ENCODE measurements at places on chromosomes 5 and 9.

GRCh38 chr9:108399851-108400250 lies 455.9 kb downstream of the ACTL7B start:
- no peak for DNase-seq

GRCh38 chr5:40826489-40827187 lies 8.4 kb downstream of the RPL37 start:
- no peak for DNase-seq

DNA sequence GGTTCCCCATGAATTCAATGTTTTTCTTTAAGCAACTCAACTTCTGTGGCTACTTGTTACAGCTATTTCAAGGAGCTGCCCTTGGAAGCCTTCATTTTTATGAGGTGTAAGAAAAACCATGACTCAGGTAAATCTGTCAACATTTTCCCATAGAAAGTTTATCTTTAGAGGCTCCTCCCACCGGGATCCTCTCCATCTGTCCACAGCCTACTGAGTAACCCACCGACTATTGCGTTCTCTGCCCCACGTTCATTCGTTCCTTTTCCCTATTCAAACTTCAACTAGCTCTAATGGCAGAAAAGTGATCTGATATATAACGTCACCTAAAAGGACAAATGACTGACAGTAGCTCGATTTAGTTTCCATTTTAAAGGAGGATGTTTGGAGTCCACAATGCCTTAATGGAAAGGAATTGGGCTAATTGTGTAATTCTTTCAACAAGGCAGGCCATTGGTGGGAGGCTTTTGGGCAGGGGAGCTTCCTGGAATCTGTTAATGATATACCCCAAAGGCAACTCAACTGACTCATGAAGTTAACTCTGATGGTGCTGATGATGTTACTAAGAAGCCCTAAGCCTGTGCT lies 29.3 kb upstream of the NR3C1 start:
- DNase-seq: no peak

DNA sequence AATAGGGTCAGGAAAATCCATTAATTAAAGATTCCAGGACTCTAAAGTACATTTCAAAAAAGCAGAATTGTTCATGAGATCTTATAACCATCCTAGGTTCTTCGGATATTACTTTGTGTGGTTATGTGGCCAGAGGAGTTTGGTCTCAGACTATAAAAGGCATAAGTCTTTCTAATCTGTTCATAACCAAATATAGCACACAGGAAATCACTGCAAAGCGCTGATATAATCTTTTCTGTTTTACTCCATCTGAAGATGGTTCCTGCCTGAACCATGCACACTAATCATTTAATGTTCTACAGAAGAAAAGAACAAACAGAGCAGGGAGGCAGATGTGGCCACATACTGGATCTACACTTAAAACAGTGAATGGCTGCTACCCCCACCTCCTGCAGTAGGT lies 182.8 kb downstream of the SEMA5A start:
- DNase-seq: no peak

DNA sequence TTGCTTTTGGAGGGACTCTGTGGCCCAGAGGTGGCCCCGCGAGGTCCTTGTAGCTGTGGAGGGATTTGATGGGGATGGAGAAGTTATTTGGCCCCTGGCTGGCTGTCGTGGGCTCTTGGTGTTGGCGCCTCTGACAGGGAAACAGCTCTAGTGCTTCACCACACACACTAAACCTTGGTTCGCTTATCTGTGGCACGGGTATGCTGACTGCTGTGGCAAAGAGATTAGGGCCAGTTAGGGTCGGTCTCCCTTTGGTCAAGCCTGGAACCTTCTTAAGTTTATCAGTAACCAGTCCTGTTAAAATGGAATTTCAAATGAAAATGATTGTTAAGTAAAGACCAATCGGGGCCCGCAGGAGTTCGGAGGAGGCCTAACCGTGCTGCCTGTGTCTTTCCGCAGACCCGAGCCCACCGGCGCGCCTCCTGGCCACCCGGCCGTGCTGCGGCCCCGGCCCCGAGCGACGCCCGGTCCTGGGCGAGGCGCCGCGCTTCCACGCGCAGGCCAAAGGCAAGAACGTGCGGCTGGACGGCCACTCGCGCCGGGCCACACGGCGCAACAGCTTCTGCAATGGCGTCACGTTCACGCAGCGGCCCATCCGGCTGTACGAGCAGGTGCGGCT lies 28.4 kb downstream of the NEURL1B start:
- no peak for DNase-seq

- no peak for DNase-seq
Observed at GRCh38 chr5:115543365-115544042, 1.1 kb downstream of the FEM1C start.

- no peak for DNase-seq
Observed at GRCh38 chr5:113212244-113212920, 222.4 kb downstream of the TSSK1B start.

DNA sequence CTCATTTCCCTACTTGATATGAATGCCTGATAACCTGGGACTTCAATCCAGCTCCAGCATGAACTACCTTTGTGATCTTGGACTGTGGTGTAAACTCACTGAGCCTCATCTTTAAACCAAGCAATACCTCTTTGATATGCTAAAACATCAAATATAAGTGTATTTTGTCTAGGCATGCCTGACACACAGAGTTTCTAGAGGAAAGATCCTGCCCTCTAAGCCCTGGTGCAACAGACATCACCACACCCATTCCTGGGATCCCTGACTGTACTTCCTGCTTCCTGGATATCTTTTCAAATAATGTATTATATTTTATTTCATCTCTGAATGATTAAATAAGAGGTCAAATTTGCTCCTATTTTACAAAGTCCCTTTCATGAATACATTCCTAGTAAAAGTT lies 55.8 kb downstream of the ANXA2R start:
- no peak for DNase-seq

GRCh38 chr5:131491749-131492148 lies 143.3 kb downstream of the RAPGEF6 start:
- DNase-seq: no peak

DNA sequence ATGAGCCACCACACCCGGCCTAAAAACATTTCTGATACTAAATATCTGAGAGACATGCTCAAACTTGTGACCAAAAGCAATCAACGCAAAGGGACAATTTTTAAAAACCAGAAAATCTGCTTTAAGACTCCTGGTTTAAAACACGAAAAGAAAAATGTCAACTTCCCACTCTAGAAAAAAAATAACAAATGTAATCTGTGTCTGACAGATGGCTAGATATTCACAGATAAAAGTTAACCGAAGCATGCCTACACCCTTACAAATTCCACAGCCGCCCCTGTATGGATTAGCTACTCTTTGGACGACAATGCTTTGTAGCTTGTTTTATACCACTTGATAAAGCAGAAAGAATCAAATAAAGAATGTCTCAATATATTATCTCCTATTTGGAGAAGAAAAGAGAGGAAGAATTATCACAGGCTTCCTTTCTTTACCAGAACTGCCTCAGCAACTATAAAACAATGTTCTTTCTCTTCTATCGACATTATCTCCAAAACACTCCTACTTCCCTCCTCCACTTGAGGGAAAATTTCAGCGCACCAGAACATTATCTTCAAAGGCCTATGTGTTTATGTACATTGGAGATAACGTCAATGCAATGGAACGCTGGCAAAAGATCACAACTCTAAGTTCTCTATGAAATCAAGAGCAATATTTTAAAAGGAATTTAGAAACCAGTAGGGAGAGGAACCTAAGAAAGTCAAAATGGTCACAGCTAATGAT lies 26.2 kb downstream of the CEMIP2 start:
- DNase-seq: no peak

- DNase-seq: no peak
Observed at GRCh38 chr5:67792891-67793290, 422.7 kb upstream of the PIK3R1 start.

DNA sequence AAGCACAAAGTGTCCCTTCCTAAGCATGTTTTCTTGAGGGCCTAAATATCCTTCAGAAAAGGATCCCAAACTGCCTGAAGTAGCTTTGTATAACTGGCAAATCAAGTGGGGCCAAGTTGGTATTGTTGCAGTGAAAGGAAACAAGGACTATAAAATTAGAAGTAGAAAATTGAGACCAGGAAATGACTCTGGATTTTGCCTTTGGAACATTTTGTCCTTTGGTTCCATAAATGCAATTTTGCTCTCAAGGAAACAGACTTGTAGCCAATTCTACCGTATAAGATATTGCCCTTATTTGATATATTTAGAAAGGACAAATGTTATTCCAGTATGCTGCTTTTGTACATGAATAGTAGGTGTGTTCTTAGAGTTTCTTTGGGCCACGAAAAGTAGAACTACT lies 34.4 kb downstream of the RABGAP1 start:
- no peak for DNase-seq

DNA sequence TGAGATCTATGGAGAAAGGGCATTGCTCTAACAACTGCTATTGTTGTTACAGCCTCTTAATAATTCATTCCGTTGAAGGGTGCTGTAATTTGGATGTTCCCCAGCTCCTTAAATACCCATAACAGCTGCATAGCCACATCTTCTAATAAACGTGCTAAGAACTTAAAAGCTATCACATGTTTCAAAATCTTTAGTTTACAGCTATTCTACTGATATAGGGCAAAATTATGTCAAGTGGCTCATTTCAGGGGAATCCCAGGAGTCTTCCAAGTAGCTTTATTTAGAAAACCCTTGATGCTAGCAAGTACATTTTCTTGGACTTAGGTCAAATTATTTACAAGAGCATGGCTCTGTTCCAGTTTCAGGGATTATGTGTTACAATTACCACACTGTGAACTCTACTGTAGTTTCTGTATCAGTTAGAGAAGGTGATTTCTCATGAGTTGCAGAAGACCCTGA lies 990.4 kb upstream of the ACO1 start:
- no peak for DNase-seq

DNA sequence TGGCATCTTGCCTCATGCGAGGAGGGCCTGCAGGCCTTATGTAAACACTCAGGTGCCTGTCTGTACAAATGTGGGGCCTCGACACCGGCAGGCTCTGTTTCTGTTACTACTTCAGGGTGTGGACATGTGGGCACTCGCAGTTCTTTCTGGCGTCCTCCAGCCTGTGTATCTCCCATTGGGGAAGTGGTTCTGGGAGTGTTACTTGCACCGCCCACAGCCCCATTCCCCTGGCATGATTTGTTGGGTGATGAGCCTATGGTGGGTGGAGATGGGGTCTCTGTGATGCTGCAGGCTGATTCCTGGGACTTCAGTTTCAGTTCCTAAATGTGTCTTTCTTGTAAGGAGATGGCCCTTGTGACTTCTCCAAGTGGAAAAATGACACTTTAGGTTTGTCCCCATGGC lies 82.1 kb upstream of the PITX1 start:
- no peak for DNase-seq

DNA sequence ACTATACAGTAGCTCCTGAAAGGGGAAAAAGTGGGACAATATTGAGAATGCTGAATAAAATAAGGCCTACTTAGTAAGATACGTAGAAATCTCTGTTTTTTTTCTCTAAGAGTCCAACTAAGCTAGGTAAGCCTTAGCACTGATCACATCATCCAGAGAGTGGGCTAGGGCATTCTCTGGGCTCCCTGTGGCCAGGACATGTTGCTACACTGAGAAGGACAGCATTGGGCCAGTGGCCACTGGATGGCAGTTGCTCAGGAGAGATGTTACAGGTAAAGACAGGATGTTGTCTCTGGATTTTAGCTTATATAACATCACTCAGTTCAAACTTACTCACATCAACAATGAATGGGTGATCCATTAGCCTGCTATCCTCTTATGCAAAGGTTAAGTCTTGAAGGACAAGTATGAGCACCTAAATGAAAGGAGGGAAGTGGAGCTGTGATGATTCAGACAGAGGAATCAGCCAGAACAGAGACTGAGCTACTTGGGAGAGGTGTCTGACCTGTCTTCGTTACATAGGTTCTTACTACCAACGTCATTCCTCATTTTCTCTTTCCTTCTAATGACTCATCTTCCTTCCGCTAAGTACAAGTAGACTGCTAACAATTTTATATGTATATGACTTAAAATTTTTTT lies 226.6 kb upstream of the ADCY2 start:
- DNase-seq: no peak

DNA sequence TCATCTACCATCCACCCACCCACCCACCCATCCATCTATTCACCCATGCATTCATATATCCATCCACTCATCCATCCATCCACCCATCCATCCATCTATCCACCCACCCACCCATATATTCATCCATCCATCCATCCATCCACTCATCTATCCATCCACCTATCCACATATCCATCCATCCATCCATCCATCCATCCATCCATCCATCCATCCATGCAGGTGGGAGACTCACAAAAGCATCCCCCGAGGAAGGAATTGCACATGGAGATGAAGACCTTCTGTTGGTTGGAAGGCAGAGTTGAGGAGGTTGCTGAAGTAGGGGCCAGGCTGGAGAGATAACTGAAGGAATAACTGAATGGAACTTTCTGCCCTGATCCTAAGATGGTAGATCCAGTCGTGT lies 126.9 kb downstream of the RGS3 start:
- no peak for DNase-seq

Measured in activated naive CD8-positive, alpha-beta T cell treated with anti-CD3 and anti-CD28 coated beads, Interleukin-2, amount 50 U/mL, for 24 hours (primary cell).